H4 (cell line): ENCODE measurements at places on chromosomes 1 and 21. TPM values are rescaled to one million over a fixed set of nuclear protein-coding genes. Genes with fewer than 3 reads are reported as not detected.

ZBTB37 gene
- total RNA-seq: 2.0 and 2.3 TPM in 2 replicates

- DNase-seq: no peak
Measured at GRCh38 chr1:24009406-24009805, 29.3 kb upstream of the SRSF10 start.

HRNR gene
- total RNA-seq: not detected in 2 replicates

- no peak for DNase-seq
Measured at GRCh38 chr1:113872219-113872935, 865 bp upstream of the PTPN22 start.

DNA sequence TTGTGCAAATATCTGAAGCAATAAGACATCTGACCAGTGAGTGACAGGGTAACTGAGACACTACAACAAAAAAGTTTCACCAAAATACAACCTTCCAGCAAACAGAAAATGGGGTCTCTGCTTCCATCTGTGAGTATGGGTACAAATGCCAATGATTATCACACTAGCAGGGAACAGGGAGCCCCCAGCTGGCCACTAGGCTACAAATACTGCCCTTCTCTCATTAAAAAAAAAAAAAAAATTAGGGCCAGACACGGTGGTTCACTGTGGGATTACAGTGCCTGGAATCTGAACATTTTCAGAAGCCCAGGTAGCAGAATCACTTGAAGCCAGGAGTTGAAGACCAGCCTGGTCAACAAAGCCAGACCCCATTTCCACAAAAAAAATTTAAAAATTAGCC lies 48.4 kb upstream of the EDARADD start:
- no peak for DNase-seq

- no peak for DNase-seq
Measured at GRCh38 chr1:15198684-15199083, 45.1 kb downstream of the TMEM51 start.

- DNase-seq: peak; percentile 49
Measured at GRCh38 chr1:10962483-10962882, 50.0 kb upstream of the TARDBP start.

DNA sequence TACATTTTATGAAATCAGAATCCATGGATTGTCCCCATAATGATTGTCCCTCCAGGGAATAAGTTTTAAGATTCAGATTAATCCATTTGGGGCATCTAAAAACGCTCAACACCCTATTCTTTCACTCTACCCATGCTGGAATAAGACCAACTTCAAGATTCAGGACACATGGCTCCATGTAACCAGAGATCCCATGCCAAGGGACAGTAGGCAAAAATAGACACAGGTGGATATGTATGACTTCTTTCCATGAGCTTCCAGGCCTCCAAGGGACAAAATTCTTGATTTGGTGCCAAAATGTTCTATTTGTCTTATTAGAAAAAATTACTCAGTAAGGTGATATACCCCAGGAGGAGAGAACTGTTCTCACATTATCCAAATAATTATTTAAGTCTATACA lies 178.8 kb downstream of the NRIP1 start:
- DNase-seq: no peak
